CD4-positive, alpha-beta T cell treated with Interleukin-10 for 1 hour (primary cell): ENCODE measurements at places on chromosomes 12 and 14.

- DNase-seq: no peak
These were observed 6.8 kb downstream of the RASSF9 start for GRCh38 chr12:85829391-85829790.

- no peak for DNase-seq
These were observed 95.6 kb upstream of the NRXN3 start for GRCh38 chr14:78074561-78074960.

- DNase-seq: no peak
These were observed 48.5 kb downstream of the IFNG-AS1 start for GRCh38 chr12:68037616-68038255.

- no peak for DNase-seq
These were observed 432.1 kb downstream of the CCDC91 start for GRCh38 chr12:28622406-28622805.

DNA sequence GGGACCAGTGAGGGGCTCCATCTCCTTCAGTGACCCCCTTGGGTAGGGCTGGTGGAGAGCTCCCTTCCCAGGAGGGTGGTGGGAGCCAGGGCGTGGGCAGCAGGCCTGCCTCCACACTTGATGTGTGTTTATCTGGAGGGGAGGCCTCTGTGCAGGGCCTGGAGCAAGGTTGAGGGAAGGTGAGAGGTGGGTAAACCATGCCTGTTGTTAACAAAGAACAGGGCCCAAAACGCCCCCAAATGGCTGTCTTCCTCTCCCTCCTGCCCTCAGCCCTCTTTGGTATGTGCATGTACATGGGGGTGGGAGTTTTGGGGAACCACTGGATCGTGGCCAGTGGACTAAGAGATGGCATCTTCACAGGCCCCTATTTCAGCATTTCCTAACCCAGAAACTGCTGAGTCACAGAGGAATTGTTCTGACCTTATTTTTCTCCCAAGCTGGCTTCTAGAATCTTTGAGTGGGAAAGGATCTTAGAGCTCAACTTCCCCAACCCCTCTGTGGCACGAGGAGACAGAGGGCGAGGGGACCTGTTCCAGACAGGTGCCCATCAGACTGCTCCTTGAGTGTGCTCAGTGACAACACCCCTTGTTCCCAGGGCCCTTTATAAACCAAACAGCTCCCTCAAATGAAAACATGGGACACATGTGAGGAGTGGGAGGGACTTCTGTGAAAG, 3.6 kb downstream of the SLC48A1 start:
- no peak for DNase-seq

DNA sequence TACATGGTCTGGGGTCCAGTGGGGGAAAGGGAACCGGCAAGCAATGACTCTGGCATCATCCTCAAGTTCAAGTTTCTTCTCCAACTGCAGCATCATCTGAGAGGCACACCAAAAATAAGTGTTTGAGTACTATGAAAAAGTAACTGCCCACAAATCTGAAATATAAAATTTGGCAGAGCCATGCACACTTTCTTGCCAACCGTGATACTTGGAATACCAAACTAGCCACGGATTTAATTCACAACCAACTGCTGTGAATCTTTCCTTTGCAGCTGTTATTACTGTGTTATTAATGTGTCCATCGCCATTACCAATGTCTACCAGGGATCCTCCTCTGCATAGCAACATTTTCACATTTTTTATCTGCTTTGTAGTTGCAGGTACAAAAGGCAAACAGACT, 74.6 kb downstream of the GXYLT1 start:
- DNase-seq: no peak
